ENCODE measurements at places on chromosomes 5 and 9. TPM values are rescaled to one million over a fixed set of nuclear protein-coding genes. Genes with fewer than 3 reads are reported as not detected.

The LRRC70 gene
- total RNA-seq, result 0.57 TPM

The CD274 gene
- total RNA-seq, result 2.2 TPM

The ESM1 gene
- 0.57 TPM for total RNA-seq

The OSTF1 gene
- 39.6 TPM for total RNA-seq

The SELENOP gene
- total RNA-seq, result 131 TPM

The THBS4 gene
- 1.1 TPM for total RNA-seq
